Bronchus fibroblast of lung (primary cell): ENCODE measurements at places on chromosomes 11 and 22. TPM values are rescaled to one million over a fixed set of nuclear protein-coding genes. Genes with fewer than 3 reads are reported as not detected.

The LGALS12 gene
- total RNA-seq: 0.30 TPM in 1 of 2 replicates, not detected in the other

The HBB gene
- total RNA-seq: not detected in 2 replicates

The UBQLNL gene
- total RNA-seq: under 0.01 and 0.17 TPM in 2 replicates

The PGA5 gene
- total RNA-seq: not detected in 2 replicates

The C11orf97 gene
- not detected in 2 replicates for total RNA-seq

The FGF19 gene
- total RNA-seq: not detected in 2 replicates

The TREH gene
- not detected in 2 replicates for total RNA-seq

The CDC42BPG gene
- total RNA-seq: under 0.01 and 0.15 TPM in 2 replicates

The LRP4 gene
- 1.2 TPM in 2 replicates for total RNA-seq

The GGTLC2 gene
- not detected in 2 replicates for total RNA-seq

The OR4C3 gene
- total RNA-seq: not detected in 2 replicates

The LDLRAD3 gene
- total RNA-seq: 19.0 and 20.7 TPM in 2 replicates

The MYOD1 gene
- total RNA-seq: not detected in 2 replicates
